Body of pancreas (tissue), 4 donors: ENCODE measurements at places on chromosomes 6 and 20.

DNA sequence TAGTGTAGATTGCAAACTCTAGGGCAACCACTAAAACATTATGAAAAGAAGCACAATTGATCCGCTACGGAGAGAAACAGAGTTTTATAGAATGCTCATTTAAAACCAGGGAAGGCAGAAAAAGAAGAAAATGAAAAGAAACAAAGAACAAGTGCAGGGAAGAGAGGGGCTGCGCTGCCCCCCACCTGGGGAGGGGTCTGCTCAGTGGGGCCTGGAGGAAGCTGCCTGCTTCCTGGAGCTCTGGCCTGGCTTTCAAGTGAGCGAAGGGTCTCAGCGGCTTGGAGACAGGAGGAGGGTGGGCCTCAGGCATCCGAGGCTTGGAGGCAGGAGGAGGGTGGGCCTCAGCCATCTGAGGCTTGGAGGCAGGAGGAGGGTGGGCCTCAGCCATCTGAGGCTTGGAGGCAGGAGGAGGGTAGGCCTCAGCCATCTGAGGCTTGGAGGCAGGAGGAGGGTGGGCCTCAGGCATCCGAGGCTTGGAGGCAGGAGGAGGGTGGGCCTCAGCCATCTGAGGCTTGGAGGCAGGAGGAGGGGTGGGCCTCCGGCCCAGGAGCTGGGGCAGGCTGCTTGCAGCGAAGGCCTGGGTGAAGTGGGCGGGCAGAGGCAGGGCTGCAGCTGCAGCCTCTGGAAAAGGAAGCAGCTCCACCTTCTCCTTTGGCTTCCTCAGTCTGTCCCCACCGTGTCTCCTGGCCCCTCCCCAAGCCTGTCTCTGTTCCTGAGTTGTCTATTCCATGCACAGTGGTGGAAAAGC lies 406.3 kb downstream of the TAF4 start:
- DNase-seq = no peak

DNA sequence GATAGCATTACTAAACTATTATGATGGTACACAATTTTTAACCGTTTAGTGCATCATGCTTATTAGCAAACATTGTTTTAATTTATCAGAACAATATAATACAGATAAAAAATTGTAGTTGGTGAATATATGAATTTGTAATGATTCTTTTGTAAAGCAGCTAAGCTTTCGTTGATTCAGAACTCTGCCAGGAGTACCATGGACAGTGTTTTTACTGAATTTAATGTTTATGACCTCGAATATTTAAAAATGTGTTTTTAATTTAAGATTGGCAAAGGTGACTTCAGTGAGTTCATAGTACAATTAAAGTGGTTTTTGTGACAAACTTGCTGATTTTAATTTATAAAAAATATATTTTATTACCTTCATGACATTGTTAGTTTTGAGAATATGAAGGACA lies 10.0 kb downstream of the AFDN start:
- no peak for DNase-seq

DNA sequence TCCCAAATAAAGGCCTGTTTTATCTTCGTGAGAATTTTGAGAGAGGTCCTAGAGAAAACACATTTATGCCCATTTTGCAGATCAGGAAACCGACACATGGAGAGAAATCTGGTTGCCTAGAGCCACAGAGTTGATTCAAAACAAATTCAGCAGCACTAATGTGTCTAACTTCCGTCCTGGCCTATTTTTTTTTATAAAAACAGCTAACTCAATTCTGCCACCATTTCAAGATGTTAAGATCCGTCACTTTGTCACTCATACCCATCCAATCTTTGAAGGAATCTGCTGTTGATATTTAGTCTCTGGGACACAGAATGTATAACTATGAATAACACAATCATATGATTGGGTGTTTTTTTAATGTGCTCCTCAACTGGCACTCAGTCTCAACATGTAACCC lies 611.1 kb upstream of the ARID1B start:
- DNase-seq = no peak

- DNase-seq = no peak
Measured at GRCh38 chr20:59784791-59785668, 148.4 kb downstream of the SYCP2 start.

DNA sequence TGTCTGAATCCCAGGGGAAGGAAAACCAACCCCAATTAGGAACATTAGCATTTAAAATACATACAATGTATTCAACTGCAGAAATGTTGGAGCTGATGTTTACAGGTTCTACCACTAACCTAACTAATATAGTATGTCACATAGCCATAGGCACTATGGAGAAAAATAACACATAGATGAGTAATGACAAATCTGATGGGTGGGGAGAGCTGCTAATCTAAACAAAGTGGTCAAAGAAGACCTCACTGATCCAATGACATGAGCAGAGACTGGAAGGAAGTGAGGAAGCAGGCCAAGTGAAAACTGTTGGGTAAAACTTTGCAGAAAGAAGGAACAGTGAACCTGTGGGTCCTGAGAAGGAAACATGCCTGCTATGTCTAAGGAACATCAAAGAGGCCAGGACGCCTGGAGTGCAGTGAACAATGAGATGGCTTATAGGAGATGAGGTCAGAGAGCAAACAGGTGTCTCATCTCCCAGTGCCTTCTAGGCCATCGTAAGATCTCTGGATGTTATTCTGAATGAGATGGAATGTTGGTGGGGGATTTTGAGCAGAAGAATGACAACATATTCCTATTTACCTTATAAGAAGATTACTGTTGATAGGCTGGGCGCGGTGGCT lies 135.7 kb downstream of the ALDH8A1 start:
- DNase-seq = no peak

GRCh38 chr20:33660035-33660684 lies 2.0 kb upstream of the C20orf144 start:
- no peak for DNase-seq

GRCh38 chr6:159788753-159789376 lies 537 bp downstream of the TCP1 start:
- peak; percentile 54 for DNase-seq

GRCh38 chr6:18457065-18457737 lies 70.1 kb downstream of the RNF144B start:
- DNase-seq = no peak

DNA sequence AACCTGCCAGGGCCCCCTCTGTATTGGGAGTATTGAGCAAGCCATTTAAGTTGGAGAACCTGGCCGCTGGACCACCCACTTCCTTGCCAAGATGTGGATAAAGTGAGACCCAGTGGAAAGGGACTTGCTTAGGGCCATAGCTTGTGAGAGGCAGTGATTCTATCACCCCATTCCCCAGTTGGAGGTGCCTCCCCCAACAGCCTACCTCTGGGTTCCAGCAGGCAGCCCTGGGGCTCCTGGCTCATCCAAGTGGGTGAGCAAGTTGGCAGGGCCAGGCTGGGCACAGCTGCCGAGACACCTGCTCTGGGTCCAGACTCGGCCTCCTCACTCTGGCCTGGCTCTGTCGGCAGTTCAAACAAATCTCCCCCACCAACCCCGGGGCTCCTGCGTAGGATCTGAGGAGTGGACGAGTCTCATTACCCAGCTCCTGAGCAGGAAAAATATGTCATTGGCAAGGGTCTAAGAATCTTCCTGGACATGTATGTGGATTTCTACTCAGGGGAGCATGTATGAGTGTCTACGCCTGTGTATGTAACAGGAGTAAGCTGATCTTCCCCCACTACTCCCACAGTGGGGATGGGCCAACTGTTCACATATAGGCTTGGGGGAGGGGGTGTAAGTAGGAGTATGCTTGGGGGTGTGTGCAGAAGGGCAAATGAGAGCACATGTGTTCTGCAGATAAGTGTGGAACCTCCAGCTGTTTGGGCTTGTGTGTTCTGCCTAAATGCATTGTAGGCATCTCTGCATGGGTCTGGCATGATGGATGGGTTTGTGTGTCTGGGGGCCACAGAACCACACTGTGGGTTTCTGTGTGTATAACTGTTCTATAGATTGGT lies 1.9 kb downstream of the ID1 start:
- no peak for DNase-seq

DNA sequence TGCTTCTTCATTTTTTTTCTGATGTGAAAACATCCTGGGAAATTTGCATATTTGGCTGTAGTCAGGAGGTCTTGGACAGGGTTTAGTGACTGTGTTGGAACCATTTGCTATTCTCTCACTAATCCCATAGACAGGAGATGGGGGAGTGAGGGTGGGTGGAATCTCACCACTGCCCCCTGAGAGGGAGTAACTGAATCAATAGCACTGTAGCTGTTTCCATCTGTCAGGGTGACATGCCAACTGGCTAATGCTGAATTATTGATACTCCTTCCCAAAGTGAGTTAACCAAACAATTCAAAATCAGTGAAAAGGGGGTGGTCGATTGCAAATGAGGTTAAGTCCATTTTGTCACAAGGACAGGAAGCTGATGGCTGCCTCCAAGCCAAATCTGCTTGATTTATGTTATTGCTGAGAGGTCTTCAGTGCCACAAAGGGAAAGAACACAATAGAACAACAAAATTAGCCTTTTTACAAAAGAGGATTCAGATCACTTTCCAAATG lies 55.1 kb upstream of the B3GAT2 start:
- no peak for DNase-seq

DNA sequence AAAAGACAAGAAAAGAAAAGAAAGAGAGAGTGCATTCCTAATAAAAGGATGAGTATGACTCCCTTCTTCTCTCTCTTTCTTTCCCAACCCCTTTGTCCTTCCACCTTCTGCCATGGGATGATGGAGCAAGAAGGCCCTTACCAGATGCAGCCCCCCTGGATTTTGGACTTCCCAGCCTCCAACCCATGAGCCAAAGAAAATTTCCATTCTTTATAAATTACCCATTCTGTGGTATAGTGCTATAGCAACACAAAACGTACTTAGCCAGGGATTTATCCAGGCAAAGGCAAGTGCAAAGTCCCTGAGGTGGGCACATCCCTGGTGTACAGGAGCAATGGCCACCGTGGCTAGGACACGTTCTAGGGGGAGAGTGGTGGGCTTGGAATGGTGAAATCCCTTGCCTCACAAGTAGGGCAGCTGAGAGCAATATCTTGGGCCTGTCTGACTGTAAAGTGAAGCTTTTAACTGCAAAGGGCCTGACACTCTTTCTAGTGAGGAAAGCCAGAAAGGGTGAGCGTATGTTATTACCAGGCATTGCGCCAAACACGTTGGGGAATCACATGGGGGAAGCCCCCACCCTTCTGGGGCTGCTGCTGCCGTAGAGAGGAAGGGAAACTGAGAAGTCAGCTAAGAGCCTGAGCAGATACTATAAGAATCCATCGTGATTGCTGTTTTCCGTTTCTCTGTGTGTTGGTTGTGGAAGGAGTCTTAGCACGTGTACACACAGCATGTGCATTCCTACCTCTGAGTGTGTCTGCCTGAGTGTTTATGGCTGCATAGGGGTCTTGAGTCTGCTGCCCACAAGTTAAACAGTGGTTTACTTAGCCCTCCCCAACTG lies 50.7 kb upstream of the SIRPA start:
- peak; percentile 76 for DNase-seq

DNA sequence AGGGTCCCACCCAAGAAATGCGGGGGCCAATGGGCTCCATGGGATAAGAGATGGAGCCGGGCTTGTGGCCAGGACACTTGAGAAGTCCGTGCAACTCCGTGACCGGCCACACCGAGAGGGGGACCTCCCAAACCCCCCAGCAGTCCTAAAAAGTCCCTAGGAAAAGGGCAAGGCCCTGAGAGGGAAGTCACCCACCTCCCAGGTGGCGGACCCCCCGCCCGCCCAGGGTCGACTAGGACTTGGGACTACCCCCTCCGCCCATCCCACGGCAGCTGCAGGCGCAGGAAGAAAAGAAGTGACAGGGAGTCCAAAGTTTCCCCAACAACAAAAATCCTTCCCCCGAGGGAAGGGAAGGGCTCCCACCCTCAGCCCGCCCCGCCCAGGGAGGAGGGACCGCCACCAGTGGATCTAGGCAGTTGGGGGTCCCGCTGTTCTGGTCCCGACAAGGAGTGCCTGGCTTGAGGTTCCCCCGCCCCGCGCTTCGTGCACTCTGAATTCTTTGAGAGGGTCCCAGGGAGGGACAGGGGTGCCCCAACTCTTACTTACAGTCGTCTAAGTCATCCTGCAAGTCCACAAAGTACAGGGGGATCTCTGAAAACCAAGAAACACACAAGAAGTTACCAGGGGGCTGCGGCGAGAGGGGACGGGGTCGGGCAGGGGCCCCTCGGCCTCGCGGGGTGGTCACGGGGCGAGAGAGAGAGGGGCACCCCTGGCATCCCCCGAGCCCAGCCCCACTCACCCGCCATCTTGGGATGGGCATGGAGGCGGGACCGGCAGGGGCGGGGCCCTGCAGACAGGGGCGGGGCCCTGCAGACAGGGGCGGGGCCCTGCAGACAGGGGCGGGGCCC lies 611 bp upstream of the RAB22A start:
- DNase-seq = no peak

DNA sequence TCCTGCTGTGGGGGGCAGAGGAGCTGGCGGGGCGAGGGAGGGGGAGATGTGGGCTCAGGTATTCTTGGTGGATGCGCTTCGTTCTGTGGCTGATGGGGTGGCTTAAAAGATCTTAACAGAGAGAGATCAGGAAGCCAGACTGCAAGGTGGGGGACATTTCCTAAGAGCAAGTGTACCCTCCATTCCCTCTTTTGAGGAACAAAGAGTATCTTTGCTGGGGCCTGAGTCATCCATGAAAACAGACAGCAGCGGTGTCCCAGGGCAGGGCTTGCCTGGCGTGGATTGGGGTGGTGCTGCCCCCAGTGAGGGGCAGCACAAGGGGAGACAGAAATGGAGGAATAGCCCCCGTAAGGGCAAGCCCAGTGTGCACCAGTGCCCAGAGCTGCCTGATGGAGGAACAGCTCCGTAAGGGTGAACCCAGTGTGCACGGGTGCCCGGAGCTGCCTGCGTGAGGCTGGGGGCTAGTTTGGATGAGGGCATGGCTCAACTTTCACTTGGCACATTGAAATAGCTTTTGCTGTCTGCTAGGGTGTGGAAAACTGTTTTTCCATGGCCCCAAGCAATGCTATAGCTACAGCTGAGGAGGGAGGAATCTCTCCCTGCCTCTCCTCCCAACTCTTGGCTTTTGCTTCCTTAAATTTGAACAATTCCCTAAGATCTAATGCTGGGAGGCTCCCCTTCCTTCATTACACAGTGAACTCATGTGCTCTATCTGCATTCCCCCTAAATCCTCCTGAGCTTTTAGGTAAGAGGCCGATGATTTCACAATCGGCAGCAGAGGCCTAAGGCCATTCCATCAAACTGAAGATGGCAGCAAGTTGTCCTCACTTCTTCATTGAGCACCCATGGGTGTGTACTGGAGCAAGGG lies 12.9 kb downstream of the MAPK13 start:
- no peak for DNase-seq

DNA sequence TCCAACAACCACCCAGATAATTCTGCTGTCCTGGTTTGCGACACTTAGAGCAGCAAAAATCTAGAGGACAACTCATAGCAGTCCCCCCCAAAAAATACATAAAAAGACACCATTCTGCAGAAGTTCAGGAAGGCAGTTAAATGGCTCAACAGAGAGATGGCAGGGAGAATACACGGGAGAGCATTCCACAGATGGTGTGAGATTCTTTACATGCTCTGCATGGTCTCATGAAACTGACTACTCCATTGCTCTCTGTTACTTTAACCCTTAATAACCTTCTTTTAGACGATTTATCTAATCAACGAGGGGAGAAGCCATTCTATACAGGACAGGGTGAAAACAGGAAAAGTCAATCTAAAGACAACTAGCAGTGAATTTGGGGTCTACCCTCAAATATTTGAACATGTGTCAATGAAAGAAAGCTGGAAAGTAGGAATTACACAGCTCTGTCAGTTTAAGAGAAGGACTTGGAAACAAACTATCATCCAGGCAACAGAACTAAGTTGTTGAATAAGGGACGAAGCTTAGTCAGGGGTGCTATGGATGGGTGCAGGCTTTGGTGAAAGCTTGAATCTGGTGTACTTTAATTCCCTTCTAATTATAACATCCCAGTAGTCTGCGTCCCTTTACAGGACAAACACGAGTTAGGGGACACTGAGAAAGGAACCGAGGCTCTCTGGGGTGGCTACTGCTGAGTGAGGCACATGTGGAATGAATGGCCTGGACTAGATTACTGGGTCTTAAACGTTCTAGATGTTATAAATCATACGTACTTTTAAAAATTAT lies 5.1 kb downstream of the PERP start:
- DNase-seq = no peak
